ENCODE measurements at places on chromosomes 16 and 17.

DNA sequence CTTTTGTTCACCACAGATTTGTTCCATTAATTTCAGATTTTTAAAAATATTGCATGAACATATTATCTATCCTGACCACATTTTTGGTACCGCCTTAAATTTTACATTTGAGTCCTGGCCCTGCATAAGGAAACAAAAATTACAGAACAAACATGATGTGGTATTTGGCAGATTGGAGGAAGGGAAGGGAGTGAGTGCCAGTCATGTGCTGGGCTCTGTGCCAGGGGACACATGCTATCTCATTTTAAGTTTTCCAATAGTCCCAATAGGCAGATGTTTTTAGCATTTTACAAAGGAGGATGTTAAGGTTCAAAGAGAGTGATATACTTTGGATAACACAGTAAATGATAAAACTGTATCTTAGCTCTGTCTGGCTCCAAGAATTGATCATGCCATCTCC, 185.1 kb downstream of the CDK5R1 start:
- no peak for DNase-seq

GRCh38 chr16:51151435-51151960, 428 bp upstream of the SALL1 start:
- no peak for DNase-seq

DNA sequence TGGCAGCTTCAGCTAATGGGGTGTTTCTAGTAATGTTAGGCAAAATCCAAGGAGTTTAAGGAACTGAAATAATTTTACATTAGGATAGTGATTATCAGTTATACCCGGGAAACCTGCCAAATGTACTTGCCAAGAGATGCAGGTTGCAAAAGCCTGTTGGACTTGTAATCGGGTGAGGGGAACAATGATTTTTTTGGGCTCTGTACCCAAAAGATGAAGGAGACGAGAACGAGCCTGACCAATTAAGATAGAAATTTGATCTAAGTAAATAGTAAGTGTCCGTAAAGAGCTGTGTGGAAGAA, 56.3 kb upstream of the ARL4D start:
- DNase-seq, result no peak

- DNase-seq, result no peak
Measured at GRCh38 chr17:1566505-1567199, 4.1 kb upstream of the PITPNA start.

DNA sequence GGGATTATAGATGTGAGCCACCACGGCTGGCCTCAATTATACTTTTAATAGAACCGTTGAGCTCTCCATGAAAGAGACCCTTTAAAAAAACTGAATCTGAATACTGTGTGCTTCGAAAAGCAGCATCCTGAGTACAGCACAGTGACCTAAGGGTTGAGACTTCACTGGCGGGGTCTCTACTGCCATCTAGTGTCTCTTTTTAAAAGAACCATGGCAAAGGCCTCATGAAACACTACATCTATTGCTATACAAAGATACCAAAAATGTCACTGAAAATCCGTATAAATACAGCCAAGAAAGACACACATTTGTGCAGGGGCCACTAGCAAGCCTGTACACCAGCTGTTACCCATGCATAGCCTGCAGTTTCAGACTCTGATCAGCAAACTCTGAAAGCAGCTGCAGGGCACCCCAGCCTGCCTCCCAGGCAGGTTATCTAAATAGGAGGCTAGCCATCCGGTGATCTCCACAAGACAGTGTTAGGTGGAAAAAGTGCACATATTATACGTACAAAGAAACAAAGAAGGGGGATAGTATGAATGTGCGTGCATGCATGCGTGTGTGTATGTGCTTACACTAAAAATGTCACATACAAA, 35.3 kb downstream of the NPLOC4 start:
- no peak for DNase-seq

DNA sequence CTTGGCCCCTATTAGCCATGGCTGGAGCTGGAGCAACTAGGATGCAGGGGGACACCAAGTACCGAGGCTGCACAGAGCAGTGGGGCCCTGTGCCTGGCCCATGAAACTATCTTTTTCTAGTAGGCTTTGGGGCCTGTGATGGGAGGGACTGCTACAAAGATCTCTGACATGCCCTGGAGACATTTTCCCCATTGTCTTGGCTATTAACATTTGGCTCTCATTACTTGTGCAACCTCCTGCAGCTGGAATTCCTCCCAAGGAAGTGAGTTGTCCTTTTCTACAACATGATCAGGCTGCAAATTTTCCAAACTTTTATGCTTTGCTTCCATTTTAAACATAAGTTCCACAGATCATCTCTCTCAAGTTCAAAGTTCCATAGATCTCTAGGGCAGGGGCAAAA, 174.7 kb upstream of the ANKFN1 start:
- DNase-seq, result no peak

DNA sequence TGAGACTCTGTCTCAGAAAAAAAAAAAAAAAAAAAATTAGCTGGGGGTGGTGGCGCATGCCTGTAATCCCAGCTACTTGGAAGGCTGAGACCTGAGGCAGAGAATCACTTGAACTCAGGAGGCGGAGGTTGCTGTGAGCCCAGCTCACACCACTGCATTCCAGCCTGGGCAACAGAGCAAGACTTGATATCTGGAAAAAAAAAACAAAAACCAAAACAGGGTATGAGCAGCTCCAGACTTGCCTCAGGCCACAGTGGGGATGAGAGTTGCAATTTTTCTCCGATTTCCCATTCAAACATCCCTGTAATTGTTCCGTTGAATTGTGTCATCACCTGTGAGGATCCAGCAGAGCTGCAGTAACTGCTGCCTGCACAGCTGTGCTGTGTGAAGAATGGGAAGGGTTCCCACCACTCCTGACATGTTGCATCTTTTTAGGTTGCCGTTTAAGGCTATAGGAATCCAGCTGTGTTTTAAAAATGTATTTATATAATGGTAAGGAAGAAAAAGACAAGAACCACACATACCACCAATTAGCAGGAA, 150.0 kb downstream of the VPS53 start:
- DNase-seq, result no peak

GRCh38 chr17:48412841-48413240, 17.2 kb downstream of the SKAP1 start:
- DNase-seq, result no peak

DNA sequence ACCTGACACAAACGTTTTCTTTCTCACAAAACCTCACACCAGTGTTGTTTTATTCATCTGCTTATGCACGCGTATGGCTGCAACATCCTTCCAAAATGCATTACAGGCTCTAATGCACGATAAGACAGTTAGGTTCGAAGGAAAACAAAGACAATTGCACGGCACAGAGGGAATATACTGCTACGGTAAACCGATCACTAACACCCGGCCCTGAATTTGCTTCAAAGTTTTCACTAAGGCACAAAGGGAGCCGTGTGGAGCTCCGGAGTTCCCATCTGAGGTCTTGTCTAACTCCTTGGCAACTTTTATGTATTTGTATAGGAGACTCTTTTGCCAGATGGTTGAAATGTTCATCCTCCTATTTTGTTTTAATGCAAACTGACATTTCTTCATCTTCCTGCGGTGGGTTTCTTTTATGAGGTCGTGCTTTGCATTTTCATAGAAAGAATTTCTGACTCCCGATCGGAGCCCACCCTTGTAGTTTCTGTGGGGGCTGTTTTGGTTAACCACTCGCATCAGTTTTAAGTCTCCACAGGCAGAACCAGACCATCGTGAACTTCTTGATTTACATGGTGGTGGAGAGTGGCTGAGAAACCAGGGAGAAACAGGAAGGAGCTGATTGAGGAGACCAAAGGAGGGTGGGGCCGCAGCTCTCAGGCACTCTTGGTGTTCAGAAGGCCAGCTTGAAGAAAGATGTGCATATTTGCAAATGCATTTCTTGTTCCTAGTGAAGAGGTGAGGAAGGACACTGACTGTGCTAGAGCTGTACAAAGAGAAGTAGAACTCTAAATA, 516.8 kb downstream of the MAF start:
- DNase-seq, result no peak

DNA sequence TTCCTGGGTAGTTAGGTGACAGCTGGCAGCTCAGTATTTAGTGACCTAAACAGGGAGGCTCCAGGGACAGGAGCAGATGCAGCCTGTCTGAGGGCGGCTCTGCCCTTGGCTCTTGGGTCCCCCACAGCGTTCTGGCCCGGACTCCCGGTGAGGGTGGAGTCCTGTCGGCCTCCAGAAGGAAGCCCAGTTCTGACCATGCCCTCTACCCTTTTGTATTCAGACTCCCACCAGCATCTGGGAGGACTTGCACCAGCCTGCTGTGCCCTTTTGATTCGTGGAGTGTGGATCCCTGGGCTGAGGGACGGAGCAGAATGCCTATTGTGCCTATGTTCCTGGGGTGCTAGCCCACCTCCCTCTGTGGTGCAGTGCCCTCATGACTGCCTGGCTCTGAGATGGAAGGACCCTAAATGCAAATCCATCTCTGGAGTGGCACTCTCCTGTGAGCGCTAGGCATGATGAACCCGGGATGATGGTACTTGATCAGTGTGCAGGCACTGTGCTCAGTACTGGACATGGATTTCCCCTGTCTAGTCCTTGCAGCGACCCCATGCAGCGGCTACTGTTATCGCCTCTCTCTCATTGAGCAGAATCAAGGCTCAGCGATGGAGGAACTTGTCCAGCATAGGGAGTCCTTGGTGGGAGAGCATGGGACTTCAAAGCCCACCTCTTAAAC, 123.1 kb downstream of the SNX29 start:
- no peak for DNase-seq

- DNase-seq, result no peak
Measured at GRCh38 chr16:19084879-19085278, 17.5 kb downstream of the COQ7 start.

DNA sequence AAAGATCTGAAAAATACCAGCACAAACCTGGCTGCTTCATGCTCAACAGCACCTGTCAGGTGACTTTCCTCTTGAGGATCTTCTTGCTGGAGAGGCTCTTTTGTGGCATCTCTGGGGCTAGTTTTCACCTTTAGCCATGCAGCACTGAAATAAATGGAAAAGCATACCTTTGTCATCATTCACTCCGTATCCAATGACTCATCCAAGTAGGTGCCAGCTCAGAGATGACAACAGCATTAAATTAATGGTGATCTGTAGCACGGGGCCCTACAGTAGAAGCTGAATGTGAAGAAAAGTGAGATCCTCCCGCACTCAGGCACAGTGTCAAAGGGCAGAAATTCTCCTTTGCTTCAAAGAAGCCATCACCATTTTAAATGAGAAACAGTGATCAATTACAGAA, 32.2 kb downstream of the KIAA0753 start:
- DNase-seq, result no peak

GRCh38 chr16:22847690-22848089, 33.7 kb downstream of the HS3ST2 start:
- no peak for DNase-seq

GRCh38 chr16:23539984-23540816, 16.9 kb downstream of the EARS2 start:
- DNase-seq, result no peak

- no peak for DNase-seq
Measured at GRCh38 chr16:9012848-9013507, 49.3 kb upstream of the USP7 start.

DNA sequence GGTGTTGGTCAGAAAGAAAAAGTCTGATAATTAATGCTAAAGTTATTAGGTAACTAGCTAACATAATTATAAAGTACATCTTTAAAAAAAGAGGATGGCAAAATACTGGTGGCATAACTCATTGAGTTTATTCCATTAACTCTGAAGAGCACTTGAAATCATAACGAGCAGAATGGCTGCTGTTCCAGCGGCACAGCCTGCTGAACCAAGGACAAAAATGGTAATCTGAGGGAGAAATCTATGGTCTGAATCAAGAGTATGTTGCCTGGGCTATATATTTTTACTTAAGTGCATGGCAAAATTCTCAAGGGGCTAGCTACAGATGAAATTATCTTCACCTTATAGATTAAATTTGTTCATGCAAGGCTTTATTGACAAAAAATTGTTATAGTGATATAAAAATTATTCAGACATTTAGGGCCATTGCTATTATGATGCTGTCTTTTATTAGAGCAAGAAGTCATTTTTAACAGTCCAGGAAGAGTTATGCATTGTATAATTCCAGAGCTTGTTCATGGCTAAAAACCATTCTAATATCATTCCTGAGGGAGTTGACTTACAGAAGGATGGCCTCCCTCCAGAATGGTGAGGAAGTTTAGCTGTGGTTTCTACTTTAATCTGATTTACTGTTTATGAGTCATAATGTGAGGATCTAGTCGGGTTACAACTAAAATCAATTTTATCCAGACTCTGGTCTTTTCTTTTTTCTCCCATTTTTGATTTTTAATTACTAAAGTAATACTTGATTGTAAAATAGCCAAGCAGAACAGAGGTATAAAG, 41.4 kb upstream of the ANKFN1 start:
- no peak for DNase-seq

- no peak for DNase-seq
Measured at GRCh38 chr16:62408760-62409159, 372.5 kb upstream of the CDH8 start.

DNA sequence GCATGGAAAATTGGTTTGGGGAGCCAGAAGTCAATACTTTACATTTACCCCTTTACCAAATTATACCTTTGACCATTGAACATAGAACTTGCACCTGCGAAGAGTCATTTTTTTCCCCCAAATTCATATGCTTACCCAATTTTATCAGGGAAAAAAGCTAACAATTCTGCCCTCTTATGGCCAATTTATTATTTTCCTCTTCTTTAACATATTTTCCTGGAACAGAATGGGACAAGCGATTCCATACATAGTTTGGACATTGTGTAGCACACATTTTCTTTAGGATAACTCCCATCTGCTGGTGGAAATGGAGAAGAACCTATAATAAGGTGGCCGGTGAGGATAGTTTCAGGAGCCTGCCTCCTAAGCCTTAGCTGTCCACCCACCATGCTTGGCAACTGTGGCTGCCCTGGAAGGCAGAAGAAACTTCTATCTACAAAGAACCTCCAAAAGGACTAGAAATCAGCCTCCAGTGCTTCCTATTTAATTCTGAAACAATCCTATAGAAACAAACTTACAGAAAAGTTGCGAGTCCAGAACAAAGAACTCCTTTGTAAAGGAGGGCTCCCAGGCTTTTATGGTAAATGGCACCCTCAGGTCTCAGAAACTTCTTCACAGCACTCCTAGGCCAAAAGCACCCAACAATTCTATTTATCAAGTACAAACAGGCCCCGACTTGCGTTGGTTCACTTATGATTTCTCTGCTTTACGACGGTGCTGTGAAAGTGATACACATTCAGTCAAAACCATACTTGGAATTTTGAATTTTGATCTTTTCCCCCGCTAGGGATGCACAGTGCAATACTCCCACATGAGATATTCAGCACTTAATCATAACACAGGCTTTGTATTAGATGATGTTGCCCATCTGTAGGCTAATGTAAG, 64.1 kb upstream of the CACNG4 start:
- DNase-seq, result no peak

- no peak for DNase-seq
Measured at GRCh38 chr16:27704252-27704651, 154.3 kb downstream of the KATNIP start.

DNA sequence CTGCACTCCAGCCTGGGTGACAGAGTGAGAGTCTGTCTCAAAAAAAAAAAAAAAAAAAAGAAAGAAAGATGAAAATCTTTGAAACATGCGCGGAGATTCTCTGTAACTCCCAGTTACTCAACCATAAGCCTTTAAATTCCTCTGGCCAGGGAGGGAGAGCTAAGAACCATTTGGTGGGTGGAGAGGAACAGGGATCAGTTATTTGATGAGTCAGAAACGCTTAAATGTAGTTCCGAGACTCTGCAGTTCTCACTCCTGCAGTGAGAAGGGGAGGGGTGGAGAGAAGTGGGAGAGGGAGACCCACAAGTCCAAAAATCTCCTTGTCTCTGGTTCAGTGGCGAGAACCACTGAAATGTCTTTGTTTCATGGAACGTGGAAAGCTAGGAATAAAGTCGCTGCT, 266.7 kb downstream of the SOX9 start:
- no peak for DNase-seq
